ENCODE measurements at places on chromosomes 3 and 15.

DNA sequence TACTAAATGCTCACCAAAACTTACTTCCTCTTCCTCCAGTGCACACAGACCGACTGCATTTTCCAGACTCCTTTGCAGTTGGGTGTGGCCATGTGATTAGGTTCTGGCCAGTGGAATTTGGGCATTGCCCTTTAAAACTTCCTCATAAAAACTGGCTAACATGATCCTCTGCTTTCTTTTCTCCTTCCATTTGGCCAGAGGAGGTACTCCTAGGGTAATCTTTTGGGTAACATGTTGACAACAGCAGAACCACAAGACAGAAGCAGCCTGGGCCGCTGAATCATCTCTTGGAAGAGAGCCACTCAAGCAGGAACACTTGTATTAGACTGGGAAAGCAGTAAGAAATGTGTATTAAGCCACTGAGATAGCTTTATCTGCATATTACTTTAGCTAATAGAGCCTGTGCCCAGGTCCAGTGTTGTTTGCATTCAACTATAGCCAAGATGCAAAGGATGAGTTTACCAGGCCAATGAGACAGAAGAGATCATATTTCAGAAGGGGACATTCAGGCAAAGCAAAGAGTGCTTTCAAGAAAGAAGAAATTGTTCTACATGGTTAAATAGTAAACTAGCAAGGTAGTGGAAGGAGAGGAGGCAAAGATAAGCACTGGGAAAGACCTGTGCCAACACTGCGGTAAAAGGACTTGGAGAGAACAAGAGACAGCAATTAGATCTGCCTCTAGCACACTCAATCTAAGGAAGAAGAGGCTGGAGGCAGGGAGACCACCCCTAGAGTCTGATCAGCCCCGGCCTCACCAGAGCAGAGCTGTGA lies 79.8 kb downstream of the PLCH1 start:
- no peaks in the 10 kb centered on the region for H3K4me1 ChIP-seq
- no peak overlapping the region for H3K4me3 ChIP-seq
- H3K27me3 ChIP-seq: no peaks in the 10 kb centered on the region
- no peak overlapping the region for H3K27ac ChIP-seq

DNA sequence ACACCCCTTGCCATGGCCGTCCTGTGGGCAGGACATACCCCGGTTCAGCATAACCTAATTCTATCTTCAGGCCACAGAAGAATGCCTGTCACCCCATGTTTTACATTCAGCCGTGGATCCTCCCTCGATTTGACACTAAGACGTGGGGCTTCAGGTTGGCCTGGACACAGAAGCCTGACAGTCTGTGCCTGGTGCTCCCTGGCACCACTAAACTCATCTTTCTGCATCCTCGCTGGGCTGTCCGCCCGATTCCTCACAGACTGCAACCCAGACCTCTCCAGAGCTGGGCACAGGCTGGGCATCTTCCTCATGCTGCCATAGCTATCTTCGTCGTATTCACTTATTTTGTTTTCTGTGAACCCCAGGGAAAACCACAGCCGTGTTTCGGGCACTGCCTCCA lies 117.8 kb upstream of the IQSEC1 start:
- H3K27me3 ChIP-seq: no peaks in the 10 kb centered on the region
- DNase-seq: no peak
- no peaks in the 10 kb centered on the region for H3K36me3 ChIP-seq
- no peak overlapping the region for H3K27ac ChIP-seq

- no peaks in the 10 kb centered on the region for H3K36me3 ChIP-seq
- H3K4me1 ChIP-seq: no peaks in the 10 kb centered on the region
- no peaks in the 10 kb centered on the region for H3K27me3 ChIP-seq
- H3K4me3 ChIP-seq: no peak overlapping the region
- no peak overlapping the region for H3K27ac ChIP-seq
Observed at GRCh38 chr3:37785736-37786135, 75.9 kb upstream of the CTDSPL start.

- H3K27me3 ChIP-seq: no peaks in the 10 kb centered on the region
- H3K27ac ChIP-seq: no peak overlapping the region
- no peak overlapping the region for H3K4me3 ChIP-seq
- H3K4me1 ChIP-seq: peaks cover 3% of the 10 kb centered on the region
- no peaks in the 10 kb centered on the region for H3K36me3 ChIP-seq
Observed at GRCh38 chr15:69518806-69519205, 66.2 kb downstream of the RPLP1 start.

DNA sequence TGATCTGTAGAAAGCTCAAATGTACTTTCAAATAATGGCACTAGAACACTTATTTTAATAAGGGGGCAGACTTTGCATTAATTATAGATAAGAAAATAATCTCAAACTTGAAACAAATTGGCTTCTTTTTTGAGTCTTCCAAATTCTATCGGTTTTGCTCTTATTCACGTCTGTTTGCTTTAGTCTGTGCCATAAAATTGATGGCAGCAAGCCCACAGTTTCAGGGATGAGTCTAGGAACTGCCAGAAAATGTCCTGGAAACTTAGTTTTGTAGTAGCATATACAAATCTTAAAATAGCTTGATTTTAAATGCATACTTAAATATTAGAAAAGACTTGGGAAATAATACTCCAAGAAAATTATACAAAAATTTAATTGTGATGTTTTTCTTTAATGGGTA lies 39.7 kb downstream of the BCHE start:
- H3K36me3 ChIP-seq: no peaks in the 10 kb centered on the region
- no peak for DNase-seq
- no peaks in the 10 kb centered on the region for H3K4me1 ChIP-seq
- H3K27ac ChIP-seq: no peak overlapping the region
- no peak overlapping the region for H3K4me3 ChIP-seq

- H3K27ac ChIP-seq: no peak overlapping the region
- peaks cover 5% of the 10 kb centered on the region for H3K4me1 ChIP-seq
- DNase-seq: no peak
- no peaks in the 10 kb centered on the region for H3K36me3 ChIP-seq
- H3K4me3 ChIP-seq: no peak overlapping the region
Observed at GRCh38 chr15:71648095-71648494, 162.3 kb upstream of the NR2E3 start.

- no peaks in the 10 kb centered on the region for H3K4me1 ChIP-seq
- no peak overlapping the region for H3K4me3 ChIP-seq
- no peak overlapping the region for H3K27ac ChIP-seq
Observed at GRCh38 chr3:78633626-78634025, 1134.2 kb downstream of the ROBO1 start.

- H3K27ac ChIP-seq: no peak overlapping the region
- H3K27me3 ChIP-seq: no peaks in the 10 kb centered on the region
- H3K4me3 ChIP-seq: no peak overlapping the region
- no peaks in the 10 kb centered on the region for H3K36me3 ChIP-seq
- no peaks in the 10 kb centered on the region for H3K4me1 ChIP-seq
Observed at GRCh38 chr15:34952481-34952880, 17.1 kb downstream of the AQR start.

GRCh38 chr15:69315402-69316110 lies 16.8 kb downstream of the PAQR5 start:
- no peak for DNase-seq
- H3K27ac ChIP-seq: no peak overlapping the region
- H3K4me1 ChIP-seq: peaks cover 2% of the 10 kb centered on the region

- 0 out of 2 replicates have a peak, but pooled peaks cover under 1% of the 10 kb centered on the region for H3K4me1 ChIP-seq
- no peak overlapping the region for H3K4me3 ChIP-seq
- no peak for DNase-seq
- no peaks in the 10 kb centered on the region for H3K36me3 ChIP-seq
Observed at GRCh38 chr3:18252578-18252977, 172.6 kb downstream of the SATB1 start.

- H3K36me3 ChIP-seq: peaks cover 10% of the 10 kb centered on the region
- H3K27ac ChIP-seq: no peak overlapping the region
- no peaks in the 10 kb centered on the region for H3K27me3 ChIP-seq
- no peak overlapping the region for H3K4me3 ChIP-seq
Observed at GRCh38 chr3:14127516-14128161, 2.8 kb downstream of the TMEM43 start.

DNA sequence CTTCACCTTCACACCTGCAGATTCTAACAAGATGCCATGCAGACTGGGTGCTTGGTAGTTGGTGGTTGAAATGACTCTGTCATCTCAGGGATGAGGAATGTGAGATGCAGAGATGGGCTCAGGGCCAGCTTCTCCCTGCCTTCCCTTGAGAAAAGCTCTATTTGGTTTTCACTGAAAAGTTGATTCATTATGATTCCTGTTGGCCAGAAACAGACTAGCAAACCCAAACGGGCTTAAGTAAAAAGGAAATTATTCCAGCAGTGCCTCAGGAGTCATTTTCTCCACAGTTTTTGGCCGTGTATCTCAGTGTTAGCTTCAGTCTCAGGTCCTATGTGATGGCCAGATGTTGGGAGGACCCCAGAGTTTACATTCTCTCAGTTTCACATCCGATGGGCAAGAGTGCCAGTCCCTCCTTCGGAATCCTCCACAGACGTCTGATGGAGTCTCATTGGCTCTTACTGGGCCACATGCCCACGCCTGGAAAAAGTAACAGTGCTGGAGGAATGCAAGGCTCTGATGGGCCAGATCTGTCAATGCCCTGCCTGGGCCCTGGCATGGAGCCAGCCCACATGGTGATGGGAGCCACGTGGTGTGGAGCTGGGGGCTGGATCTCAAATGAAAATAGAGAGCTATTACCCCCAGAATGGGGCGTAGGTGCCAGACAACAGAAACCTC lies 22.3 kb upstream of the SACM1L start:
- no peak for DNase-seq
- no peak overlapping the region for H3K4me3 ChIP-seq
- H3K27me3 ChIP-seq: no peaks in the 10 kb centered on the region
- no peaks in the 10 kb centered on the region for H3K4me1 ChIP-seq
- H3K27ac ChIP-seq: no peak overlapping the region

- DNase-seq: no peak
- no peaks in the 10 kb centered on the region for H3K4me1 ChIP-seq
- H3K27ac ChIP-seq: no peak overlapping the region
- H3K27me3 ChIP-seq: no peaks in the 10 kb centered on the region
- no peaks in the 10 kb centered on the region for H3K36me3 ChIP-seq
- H3K4me3 ChIP-seq: no peak overlapping the region
Observed at GRCh38 chr3:127299276-127299675, 11.4 kb upstream of the PRR20G start.

DNA sequence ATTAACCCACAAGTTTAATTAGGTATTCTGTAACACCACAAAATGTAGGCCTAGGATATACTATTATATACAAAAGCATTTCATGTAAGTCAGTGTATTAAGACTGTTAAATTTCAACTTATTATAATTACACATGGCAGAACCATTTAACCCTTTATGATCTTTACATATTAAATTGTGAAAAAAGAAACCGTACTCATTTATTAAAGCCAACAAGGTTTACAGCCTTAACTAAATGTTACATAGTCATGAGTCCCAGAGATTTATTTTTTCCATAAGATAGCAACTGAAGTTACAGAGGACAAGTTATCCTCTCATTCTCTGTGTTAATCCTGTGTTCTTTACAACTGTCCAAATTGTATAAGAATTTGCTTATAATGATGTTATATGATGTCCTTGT lies 615.8 kb upstream of the AGTR1 start:
- no peaks in the 10 kb centered on the region for H3K36me3 ChIP-seq
- H3K27me3 ChIP-seq: no peaks in the 10 kb centered on the region
- H3K4me3 ChIP-seq: no peak overlapping the region
- H3K27ac ChIP-seq: no peak overlapping the region

DNA sequence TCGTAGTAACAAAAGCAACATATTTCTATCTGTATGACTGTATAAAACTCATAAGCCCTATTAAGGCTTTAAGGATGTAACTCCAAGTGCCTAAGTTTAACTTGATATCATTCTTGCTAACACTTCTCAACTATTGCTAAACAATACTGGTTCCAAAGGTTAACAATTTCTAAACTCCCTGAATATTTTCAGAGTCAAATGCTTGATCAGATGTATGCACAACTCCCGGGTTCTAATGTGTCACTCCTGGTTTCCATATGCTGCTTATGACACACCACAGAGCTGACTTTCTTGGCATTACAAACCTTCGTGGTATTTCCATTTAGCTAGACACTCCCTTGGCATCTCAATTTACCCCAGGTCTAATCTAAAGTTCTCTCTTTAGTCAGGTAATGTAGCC lies 26.3 kb downstream of the DZIP1L start:
- H3K27me3 ChIP-seq: no peaks in the 10 kb centered on the region
- no peak for DNase-seq
- H3K4me3 ChIP-seq: no peak overlapping the region
- 0 out of 2 replicates have a peak, but pooled peaks cover 2% of the 10 kb centered on the region for H3K36me3 ChIP-seq
- no peak overlapping the region for H3K27ac ChIP-seq
- no peaks in the 10 kb centered on the region for H3K4me1 ChIP-seq

- no peaks in the 10 kb centered on the region for H3K27me3 ChIP-seq
- H3K4me1 ChIP-seq: no peaks in the 10 kb centered on the region
- no peak overlapping the region for H3K4me3 ChIP-seq
- no peak for DNase-seq
- H3K27ac ChIP-seq: no peak overlapping the region
- no peaks in the 10 kb centered on the region for H3K36me3 ChIP-seq
Observed at GRCh38 chr3:37625690-37626360, 235.9 kb upstream of the CTDSPL start.

- no peak for DNase-seq
- H3K27me3 ChIP-seq: no peaks in the 10 kb centered on the region
- no peak overlapping the region for H3K4me3 ChIP-seq
- H3K27ac ChIP-seq: no peak overlapping the region
- no peaks in the 10 kb centered on the region for H3K36me3 ChIP-seq
Observed at GRCh38 chr3:135077186-135077585, 282.1 kb downstream of the EPHB1 start.

- no peaks in the 10 kb centered on the region for H3K36me3 ChIP-seq
- H3K27me3 ChIP-seq: no peaks in the 10 kb centered on the region
- DNase-seq: no peak
- H3K27ac ChIP-seq: no peak overlapping the region
Observed at GRCh38 chr3:112463250-112463649, 36.0 kb downstream of the BTLA start.

- no peaks in the 10 kb centered on the region for H3K4me1 ChIP-seq
- no peak overlapping the region for H3K27ac ChIP-seq
- H3K27me3 ChIP-seq: no peaks in the 10 kb centered on the region
- DNase-seq: no peak
- no peak overlapping the region for H3K4me3 ChIP-seq
Observed at GRCh38 chr3:69607466-69608305, 131.6 kb upstream of the MITF start.

- no peak overlapping the region for H3K27ac ChIP-seq
- H3K36me3 ChIP-seq: no peaks in the 10 kb centered on the region
- no peaks in the 10 kb centered on the region for H3K27me3 ChIP-seq
- H3K4me3 ChIP-seq: no peak overlapping the region
- H3K4me1 ChIP-seq: no peaks in the 10 kb centered on the region
Observed at GRCh38 chr3:112623717-112624116, 17.2 kb downstream of the CCDC80 start.

DNA sequence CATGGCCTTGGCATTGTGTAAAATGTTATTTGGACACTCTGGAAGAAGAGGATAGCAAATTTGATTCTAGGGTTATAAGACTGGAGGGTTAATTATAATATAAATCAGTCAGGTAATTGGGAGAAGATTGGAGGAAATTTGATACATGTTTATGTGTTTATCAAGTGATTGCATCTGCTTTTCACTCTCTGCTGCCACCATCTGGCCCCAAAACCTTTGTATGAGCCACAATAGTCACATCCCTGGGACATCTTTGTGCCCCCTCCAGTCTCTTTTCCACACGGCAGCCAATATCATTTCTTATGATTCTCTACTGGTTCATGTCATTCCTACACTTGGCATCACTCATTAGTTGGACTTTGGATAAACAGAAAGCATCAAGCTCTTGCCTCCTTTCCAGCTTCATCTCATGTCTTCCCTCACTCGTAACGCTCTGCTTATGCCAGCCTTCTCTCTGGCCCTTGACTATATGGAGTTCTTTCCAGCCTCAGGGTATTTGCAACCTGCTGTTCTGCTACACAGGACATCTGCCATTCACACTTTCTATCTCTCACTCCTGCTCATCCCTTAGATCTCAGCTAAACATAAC lies 602.3 kb upstream of the SUCLG2 start:
- no peak overlapping the region for H3K27ac ChIP-seq
- H3K4me1 ChIP-seq: no peaks in the 10 kb centered on the region
- H3K27me3 ChIP-seq: no peaks in the 10 kb centered on the region
